Smooth muscle cell of the umbilical artery (primary cell): ENCODE measurements at places on chromosomes 5 and 9. TPM values are rescaled to one million over a fixed set of nuclear protein-coding genes. Genes with fewer than 3 reads are reported as not detected.

Gene LOX
- total RNA-seq: 782 and 874 TPM in 2 replicates

Gene EDIL3
- total RNA-seq: 182 and 237 TPM in 2 replicates

Gene NDUFS4
- 68.9 and 95.0 TPM in 2 replicates for total RNA-seq

Gene PKD2L2
- total RNA-seq: not detected in 2 replicates

Gene FOXI1
- not detected in 2 replicates for total RNA-seq

Gene C9orf50
- total RNA-seq: not detected in 2 replicates

Gene PHF24
- 0.05 and 0.30 TPM in 2 replicates for total RNA-seq

Gene MIER3
- total RNA-seq: 18.1 and 40.6 TPM in 2 replicates

Gene CDX1
- not detected in 2 replicates for total RNA-seq

Gene AIF1L
- 0.09 and 0.30 TPM in 2 replicates for total RNA-seq
